Progenitor cell of endocrine pancreas (in vitro differentiated cells): ENCODE measurements at places on chromosomes 7 and 10.

DNA sequence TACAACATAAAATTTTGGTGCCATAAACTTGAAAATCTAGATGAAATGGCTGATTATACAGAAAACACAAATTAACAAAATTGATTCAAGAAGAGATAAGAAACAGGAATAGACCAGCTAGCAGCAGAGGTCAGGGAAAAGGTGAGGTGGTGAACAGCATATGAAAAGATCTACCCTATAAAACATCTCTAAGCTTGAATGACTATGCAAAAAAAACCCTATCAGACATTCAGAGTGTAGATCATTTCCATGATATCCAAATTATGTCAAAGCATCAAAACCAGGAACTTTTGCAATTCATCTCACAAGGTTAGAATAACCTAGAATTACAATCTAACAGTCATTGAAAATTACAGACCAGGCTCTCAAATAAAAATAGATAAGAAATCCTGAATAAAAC, 14.6 kb upstream of the BPGM start:
- DNase-seq = no peak

GRCh38 chr7:141558544-141559183, 7.5 kb downstream of the AGK start:
- DNase-seq = no peak

DNA sequence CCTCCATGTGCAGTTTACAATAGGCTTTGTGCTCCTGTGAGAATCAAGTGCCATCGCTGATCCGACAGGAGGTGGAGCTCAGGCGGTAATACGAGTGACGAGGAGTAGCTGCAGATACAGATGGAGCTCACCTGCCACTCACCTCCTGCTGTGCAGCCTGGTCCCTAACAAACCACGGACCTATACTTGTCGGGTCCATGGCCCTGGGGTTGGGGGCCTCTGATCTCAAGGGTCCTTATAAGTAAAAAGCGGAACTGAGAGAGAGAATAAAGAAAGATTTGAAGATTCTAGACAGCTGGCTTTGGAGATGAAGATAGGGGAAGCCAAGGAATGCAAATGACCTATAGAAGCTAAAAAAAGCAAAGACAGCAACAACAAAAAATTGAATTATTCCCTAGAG, 130.6 kb downstream of the PLXDC2 start:
- no peak for DNase-seq

DNA sequence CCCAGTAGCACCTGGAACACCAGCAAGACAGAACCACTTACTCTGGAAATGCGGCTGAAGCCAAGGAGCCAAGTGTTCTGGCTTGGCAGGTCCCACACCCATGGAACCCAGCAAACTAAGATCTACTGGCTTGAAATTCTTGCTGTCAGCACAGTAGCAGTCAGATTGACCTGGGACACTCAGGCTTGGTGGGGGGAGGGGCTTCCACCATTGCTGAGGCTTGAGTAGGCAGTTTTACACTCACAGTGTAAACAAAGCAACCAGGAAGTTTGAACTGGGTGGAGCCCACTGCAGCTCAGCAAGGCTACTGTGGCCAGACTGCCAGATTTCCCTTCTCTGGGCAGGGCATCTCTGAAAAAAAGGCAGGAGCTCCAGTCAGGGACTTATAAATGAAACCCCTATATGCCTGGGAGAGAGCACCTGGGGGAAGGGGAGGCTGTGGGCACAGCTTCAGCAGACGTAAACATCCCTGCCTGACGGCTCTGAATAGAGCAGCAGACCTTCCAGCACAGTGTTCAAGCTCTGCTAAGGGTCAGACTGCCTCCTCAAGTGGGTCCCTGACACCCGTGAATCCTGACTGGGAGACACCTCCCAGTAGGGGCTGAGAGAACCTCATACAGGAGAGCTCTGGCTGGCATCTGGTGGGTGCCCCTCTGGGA, 121.2 kb downstream of the MTERF1 start:
- DNase-seq = peak; percentile 23

DNA sequence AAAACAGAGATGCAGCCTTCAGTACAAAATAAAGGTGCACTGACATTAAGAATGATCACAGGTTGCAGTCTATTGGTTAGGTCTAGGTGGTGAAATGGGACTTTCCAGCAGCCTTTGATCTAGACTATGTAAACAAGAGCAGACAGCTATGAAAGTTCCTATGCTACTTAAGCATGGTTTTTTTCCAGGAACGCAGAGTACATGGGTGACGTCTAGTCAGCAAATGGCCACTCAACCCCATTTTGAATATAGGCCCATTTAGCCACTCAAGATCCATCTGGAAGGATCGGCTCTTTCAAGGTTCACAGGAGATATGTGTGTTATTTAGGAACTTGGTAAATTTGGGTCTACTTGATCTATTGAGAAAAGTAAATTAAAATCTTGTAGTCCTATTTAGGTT, 1424.6 kb upstream of the LRRTM3 start:
- no peak for DNase-seq

DNA sequence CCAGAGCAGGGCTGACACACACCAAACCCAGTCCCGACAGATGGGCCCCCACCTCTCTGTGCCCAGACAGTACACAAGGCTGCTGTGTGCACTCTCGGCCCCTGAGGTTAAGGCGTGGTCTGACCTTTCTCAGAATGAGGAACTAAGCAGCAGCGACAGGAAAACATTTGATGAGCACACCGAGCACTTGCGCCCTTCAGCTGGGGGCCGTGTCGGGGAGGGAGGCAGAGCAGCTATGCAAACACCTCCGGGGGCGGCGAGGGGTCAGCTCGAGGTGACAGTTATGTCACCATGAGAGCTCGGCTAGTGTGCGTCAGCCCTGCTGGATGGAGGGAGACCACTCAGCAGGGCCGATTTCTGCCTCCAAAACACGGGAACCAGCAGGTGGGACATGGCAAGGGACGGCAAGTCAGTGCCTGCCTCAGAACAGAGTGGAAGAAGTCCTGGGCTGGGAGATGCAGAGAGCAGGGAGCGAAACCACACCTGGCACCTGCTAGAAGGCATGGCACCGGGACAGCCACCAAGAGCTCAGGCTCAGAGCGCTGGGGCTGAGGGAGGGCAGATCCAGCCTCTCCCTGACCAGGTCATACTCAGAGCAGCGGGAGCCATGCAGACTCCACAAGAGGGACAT, 57.4 kb downstream of the CHST15 start:
- peak; percentile 24 for DNase-seq

DNA sequence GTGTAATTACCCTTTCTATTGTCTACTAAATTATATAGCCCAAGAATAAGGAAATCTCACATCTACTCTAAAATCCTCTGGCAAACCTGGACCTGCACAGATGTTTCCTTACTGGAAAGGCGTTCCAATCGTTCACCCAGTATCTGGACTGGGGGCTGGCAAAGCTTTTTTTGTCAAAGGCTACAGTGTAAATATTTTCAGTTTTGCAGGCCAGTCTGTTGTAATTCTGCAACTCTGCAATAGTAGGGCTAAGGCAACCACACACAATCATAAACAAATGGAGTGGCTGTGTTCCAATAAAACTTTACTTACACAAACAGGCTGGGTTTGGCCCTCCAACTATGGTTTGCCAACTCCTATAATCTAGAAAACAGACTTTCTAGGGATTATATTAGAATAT, 56.2 kb downstream of the GLI3 start:
- DNase-seq = no peak

GRCh38 chr10:69179089-69179742, 818 bp upstream of the SUPV3L1 start:
- DNase-seq = no peak

GRCh38 chr10:84890706-84891105, 562.3 kb downstream of the CCSER2 start:
- DNase-seq = no peak

- DNase-seq = peak; percentile 60
Observed at GRCh38 chr7:47581804-47582763, at the start of gene TNS3. TNS3 (minus strand) TSS chr7:47582111; CDS start chr7:47439636, 142,475 bp downstream.
